ENCODE measurements at places on chromosomes 2 and 18.

DNA sequence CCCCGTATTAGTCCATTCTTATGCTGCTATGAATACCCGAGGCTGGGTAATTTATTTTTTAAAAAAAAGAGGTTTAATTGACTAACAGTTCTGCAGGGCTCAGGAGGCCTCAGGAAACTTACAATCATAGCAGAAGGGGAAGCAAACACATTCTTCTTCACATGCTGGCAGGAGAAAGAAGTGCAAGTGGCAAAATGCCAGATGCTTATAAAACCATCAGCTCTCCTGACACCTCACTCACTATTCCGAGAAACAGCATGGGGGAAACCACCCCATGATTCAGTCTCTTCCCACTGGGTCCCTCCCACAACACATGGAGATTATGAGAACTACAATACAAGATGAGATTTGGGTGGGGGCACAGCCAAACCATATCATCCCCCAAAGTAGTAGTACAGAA is 2148.5 kb upstream of the PIK3C3 start:
- DNase-seq, result no peak

DNA sequence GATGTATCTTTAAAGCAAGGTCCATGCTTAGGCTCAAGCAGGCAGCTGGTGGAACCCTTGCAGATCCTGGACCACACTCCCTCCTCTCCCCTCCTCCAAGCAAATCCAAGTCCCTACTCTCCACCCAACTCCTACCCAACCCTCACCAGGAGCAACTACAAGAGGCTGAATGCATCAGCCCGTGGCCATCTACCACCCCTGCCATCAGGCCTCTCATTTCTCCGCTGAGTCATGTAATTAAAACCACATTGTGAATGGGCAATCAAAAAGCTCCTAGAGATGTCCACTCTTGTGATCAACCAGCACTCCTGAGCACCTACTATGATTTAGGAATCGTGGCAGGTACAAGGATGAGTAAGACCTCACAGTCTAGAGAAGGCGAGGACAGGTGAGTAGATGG is 142.2 kb upstream of the CAPN13 start:
- no peak for DNase-seq

GRCh38 chr2:1972422-1972821 is 228.1 kb upstream of the PXDN start:
- DNase-seq, result no peak

DNA sequence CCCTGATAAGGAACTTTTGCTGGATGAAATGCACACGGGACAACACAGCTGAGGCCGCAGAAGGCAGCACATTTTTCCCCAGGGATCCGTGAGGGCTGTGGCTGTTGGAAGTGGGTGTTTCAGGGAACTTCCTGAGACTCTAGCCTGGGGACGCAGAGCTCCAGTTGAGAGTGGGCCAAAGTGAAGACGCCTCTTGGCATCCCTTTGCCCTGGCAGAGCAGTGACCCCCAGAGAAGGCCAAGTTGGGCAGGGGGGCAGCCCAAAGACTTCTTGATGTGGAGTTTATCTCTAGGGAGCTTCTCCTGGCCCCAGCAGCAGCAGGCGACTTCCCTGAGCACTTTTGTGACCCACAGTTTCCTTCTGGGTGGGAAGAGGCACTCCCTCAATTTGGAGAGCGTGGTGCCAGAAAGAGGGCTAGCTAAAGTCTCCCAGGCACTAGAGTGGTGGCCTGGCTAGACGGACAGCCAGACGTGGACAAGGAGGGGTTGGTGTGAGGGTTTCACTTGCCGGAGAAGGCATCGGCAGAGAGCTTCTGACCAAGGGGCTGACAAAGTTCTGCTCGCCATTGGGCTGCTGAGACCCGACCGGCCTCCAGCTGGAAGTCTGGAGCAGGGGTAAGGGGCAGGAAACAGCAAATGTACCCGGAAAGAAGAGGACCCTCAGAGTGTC is 108.8 kb downstream of the ACKR3 start:
- no peak for DNase-seq

- DNase-seq, result no peak
Measured at GRCh38 chr2:122072666-122073065, 317.2 kb downstream of the TSN start.

DNA sequence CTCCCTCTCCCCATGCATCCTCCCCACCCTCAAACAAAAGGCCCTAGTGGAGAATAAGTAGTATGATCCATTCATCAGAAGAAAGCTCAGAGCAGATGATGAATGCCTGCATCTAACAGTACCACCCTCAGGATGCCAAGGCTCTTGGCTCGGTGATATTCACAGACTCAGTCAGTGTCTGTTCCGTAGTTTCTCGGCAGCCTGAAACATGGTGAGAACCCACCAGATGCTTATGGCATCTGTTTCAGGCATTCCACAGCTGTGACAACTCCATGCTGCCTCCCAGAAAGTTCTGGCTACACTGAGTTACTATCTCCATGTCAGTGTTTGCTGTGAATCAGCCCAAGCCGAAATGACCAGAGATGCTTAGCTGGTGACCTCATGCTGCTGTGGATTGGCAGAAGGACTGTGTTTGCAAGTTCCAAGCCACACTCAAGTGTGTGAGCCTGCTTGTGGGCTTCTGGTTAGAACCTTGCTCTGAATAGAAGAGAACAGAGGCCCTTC is 83.9 kb downstream of the WDSUB1 start:
- no peak for DNase-seq

GRCh38 chr18:49976001-49976400 is 162.7 kb upstream of the ACAA2 start:
- DNase-seq, result no peak

GRCh38 chr2:40394597-40394996 is 57.3 kb downstream of the SLC8A1 start:
- DNase-seq, result no peak

GRCh38 chr2:227597036-227597435 is 1.7 kb upstream of the SCYGR2 start:
- no peak for DNase-seq

DNA sequence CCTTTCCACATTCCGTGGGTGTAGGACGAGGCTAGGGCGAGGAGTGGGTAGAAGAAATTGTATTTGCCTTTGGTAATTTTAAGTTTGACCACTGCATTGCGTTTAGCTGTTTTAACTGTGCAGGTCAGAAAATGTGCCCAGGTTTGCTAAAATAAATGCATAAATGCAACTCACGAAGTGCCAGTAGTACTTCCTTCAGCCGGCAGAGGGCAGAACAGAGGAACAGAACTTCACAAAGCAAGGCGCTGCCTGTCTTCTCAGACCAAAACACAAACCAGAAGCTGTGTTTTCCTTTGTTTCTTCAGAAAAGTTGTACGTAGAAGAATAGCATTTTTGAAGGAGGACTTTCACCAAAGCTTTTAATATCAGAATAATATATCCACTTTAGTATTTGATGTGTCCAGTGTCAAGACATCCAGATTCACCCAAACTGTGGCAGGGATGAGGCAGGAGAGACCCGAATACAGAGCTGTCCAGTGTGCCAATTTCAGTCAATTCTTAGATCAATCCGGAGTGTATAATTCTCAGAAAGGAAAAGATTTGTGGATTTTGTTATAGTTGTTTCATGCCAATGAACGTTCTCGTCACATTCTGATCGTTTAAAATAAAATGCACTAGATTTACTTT is 348.6 kb downstream of the DLGAP1 start:
- no peak for DNase-seq

GRCh38 chr18:37394610-37394965 is 171.0 kb downstream of the CELF4 start:
- no peak for DNase-seq

- no peak for DNase-seq
Measured at GRCh38 chr2:883803-884748, 66.6 kb upstream of the SNTG2 start.

- DNase-seq, result no peak
Measured at GRCh38 chr18:10153924-10154752, 240.3 kb downstream of the VAPA start.

DNA sequence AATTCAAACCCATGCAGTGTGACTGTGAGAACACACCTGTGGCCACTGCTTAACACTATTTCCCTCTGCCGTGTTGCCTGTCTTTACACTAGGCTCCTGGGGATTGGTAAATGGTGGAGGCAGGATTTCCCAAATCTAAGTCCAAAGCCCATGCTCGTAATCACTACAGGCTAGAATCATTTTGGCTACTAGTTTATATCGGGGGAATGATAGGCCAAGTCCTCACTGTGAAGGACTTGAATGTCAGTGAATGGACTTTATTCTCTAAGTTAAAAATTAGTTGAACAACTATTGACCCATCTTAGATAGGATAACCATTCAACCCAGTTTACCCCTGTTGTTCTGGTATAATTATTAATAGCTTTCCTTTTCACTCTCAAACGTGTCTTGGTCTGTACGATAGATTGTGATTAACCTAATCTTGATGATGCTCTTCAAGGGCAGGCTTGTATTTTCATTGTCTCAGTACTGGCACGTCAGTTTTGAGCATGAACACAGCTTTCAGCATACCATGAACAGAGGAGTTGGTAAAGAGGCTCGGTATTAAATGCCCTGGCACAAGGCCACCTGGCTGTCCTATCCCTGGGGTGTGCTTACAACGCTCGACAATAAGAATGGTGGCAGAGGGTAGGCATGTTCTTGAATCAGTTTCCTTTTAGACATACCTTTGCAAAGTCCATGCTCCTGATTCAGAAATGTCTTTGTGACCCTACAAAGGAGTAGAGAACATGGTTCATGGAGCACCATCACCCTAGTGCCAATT is 148.8 kb downstream of the RTN4 start:
- DNase-seq, result no peak

DNA sequence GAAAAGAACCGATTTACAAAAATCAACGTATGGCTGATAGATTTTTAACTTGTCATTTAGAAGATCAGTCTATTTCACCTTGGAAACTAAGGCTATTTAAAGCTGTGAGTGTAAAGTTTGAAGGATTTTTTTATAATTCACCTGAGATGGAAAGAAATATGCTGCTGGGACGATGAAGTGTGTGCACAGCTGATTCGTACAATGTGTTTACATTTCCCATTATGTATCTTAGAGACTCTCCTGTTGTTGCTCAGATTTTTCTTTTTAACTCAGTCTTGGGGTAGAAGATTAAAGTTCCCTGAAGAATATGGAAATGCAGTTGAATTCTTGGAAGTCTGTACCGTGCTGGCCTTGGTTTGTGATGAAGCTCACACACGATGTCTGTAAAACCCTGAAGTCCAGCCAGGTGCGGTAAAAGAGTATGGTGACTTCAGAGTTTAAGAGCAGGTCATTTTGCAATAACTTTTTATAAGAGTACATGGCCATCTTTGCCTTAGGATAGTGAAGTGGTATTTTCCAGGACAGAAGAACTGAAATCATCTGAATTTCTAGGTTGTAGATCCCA is 250.1 kb downstream of the PRKCE start:
- no peak for DNase-seq

GRCh38 chr2:212384027-212384426 is 154.6 kb downstream of the ERBB4 start:
- DNase-seq, result no peak

GRCh38 chr2:151823651-151824050 is 4.6 kb downstream of the ARL5A start:
- DNase-seq, result no peak

DNA sequence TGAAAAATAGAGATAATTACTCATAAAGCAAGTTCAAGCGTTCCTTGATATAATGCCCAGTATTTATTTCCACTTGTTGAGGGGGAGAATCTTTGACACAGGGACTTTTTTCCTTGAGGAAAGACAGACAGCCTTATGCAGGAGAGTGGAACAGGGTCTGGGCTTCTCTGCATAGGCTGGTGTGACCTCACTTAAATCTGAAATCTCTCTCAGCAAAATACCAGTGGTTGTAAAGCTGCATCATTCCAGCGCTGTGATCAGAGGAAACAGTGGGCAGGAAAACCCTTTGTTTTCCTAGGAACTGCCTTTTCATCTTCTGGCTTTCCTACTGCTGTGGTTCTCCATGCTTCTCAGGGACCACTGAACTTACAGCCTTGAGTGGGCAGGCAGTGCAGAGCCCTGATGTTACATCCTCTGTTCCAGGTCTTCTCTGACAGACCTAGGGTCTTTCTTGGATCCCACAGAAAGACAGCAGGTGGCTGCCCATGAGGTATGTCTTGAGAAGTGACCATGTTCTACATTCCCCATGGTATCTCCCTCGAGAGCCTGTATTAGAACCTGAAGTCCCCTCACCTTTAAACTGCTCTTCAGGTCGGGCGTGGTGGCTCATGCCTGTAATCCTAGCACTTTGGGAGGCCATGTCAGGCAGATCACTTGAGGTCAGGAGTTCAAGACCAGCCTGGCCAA is 17.6 kb upstream of the MAP4K4 start:
- DNase-seq, result no peak

GRCh38 chr2:13128139-13128538 is 411.4 kb downstream of the TRIB2 start:
- DNase-seq, result no peak

GRCh38 chr18:55875371-55875901 is 287.4 kb upstream of the TCF4 start:
- DNase-seq, result no peak

GRCh38 chr18:21851327-21851961 is 110.9 kb downstream of the MIB1 start:
- no peak for DNase-seq

GRCh38 chr2:110124939-110125691 is 9.5 kb upstream of the MALL start:
- no peak for DNase-seq

DNA sequence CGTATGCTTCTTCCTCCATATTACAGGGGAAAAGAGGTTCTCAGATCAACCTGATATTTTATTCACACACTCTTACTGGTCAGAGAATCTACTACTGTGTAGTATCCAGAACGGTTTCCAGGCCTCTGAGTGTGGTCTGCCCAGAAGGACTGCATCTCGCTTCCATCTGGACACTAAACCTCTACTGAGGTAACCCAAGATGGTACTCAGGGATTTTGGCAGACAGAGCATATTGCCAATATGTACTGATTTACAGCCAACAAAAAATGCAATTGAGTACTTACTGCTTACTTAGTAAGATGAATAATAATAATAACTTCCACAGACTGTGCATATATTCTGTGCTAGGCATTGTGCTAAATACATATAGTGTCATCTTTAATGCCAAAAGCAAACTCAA is 55.8 kb downstream of the CYRIA start:
- DNase-seq, result no peak

DNA sequence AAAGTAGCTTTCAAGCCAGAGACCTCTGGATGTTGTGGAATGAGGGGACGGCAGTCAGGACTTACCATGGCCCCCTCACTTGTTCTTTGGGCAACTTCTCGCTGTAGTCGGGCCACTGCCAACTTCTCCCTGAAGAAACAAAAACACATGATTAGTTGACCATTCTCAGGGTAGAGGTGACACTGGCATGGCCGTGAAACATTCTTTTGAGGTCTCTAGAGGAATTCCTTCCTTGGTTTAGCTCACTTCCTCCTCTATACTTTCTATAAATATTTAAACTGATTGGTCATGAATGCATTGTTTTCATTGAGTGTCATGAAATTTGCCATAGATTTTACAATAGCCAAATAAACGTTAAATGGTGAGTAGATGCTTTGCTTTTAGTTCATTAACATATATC is 354.6 kb downstream of the NCKAP5 start:
- no peak for DNase-seq

DNA sequence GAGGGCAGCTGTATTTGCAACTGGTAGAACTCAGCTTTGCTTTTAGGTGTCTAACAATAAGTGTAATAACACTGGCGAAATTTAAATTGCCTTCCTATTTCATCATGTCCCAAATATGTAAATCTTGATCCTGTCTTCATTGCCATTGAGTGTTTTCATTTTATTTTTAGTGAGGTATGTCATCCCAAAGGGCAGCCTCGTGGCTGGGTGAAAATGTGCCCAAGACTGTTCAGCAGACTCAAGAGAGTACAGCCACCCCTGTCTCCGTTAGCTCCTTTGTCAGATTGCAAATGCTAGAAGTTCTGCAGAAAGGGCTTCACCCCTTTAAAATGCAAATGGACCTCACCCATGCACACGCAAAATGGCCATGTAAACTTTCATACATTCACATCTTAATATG is 278.8 kb downstream of the RND3 start:
- no peak for DNase-seq

- DNase-seq, result no peak
Measured at GRCh38 chr2:13006426-13006825, 289.7 kb downstream of the TRIB2 start.
